ENCODE measurements at places on chromosomes 3 and 15.

GRCh38 chr15:101191242-101191641 lies 60.6 kb downstream of the CHSY1 start:
- DNase-seq = no peak

GRCh38 chr15:92578096-92578835 lies 77.3 kb downstream of the FAM174B start:
- no peak for DNase-seq

DNA sequence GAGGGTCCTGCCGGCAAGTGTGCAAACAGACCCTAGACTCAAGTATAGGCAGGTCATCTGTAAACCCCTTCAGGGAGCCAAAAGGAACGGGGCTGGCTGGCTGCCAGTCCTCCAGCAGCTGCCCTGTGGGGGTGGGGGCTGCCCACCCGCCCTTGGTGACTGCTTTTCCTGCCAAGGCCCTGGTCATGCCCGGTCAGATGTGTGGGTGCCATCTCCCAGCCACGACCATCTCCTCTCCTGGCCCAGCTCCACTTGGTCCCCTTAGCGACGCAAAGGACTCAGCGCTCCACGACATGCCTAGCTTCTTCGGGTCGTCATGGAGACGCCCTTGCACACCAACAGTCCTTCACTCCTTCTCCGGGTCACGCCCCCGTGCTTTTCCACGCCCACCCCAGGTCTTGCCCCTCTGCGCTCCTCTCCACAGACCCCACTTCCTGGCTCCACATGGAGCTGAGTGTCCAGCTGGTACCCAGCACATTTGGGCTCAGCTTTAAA lies 2.4 kb downstream of the MUC4 start:
- DNase-seq = no peak

DNA sequence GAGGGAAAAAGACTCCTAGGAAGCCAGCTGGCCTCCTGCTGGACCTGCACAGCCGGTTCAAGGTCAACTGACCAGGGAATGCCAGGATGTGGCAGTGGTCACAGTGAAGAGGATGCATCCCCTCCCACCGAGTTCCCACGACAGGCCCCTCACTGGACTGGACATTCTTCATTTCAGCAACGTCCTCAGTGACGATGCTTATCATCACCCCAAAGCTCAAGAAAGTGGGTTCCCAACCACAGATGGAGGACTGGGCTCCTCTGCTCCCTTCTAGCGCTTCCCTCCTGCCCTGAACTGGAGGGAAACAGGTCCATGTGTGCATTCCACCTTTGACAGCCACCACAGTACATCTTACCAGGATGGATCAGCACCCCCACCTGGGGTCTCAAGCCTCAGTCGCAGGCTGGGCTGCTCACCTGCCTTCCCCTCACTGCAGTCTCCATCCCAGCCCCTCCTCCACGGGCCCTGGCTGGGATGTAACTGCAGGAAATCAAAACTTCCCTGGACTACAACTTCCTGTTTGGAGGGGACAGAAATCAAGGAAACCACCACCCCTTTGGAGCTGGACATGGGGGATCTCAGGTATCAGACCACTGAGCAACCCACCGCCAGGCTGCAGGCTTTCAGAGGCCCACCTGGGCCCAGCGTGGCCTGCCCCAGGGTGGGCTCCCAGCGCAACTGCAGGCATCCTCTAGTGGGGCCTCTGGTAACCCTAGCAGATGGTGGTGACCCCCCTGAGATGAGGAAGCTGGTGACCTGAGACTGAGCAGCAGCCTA lies 7.3 kb downstream of the CALML4 start:
- DNase-seq = no peak

GRCh38 chr15:23564821-23565394 lies 566 bp upstream of the MKRN3 start:
- no peak for DNase-seq

- DNase-seq = no peak
These were observed 351.7 kb downstream of the IGSF11 start for GRCh38 chr3:118682921-118683320.

- DNase-seq = no peak
These were observed 137.7 kb downstream of the LIPC start for GRCh38 chr15:58569455-58569854.

DNA sequence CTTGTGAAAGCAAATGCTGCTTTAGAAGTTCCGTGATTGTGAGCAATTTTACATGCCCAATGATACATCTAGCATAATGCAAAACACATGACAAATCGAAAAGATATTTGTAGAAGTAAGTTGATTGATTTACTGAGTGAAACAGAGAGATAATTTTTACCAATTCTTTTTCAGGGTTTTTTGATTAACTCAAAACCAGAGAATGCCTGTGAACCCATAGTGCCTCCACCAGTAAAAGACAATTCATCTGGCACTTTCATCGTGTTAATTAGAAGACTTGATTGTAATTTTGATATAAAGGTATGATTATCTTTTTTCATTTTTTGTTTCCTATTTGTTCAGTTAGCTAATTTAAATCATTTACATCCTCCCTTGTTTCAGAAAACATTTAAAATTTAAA lies 58.8 kb downstream of the RNF13 start:
- DNase-seq = no peak

DNA sequence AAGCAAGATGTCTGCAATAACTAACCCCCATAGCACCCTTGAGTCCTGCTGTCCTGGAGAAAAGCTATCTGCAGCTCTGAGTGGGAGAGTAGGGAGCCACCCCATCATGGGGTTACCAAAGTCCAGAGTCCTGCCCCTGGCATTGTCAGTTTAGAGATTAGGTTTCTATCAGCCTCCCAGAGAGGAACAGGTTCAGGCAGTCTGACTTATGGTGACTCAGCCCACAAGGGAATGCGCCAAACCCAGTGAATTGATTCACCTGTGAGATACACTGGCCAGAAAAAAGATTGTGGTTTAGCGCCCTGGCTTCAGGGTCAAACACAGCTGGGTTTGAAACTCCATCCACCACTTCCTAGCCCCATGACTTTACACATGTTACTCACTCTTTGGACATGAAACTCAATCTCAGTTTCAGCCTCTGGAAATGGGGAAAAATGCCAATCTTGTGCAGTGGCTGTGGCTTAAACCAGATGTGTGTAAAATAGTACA lies 263.6 kb upstream of the HES1 start:
- no peak for DNase-seq

DNA sequence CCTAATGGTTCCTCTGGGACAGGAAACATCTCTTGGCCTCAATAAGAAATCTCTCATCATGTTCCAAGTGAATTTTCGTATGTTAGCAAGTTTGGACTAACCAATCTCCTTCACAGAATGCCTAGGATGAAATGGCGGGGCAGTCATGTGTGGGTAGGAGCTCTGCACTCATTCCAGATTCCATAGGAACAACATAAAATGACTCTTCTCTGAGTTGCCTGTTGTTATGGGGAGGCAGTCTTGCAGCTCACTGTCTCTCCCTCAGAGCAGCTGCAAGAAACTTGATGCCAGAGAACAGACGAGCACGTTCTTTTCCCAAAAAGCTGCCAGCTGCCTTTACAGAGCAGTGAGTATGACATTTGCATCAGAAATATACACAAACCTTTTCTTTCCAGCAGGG lies 34.1 kb downstream of the SPATA12 start:
- no peak for DNase-seq

DNA sequence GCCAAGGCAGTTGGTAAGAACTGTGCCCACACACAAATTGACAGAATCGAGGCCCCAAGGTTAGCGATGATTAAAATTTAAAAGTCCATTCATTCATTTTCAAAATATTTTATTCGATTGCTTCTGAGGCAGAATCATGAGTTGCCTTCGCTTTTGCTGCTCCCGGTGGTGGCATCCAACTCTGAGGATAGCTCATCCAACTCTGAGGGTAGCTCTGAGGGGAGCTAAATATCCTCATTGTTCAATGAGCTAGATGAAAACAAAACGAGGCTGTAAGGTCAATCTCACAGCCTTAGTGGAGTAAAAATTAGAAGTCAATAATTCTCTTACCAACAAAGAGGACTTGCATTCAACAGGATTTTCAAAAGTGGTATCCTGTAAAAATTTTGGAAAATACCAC lies 897 bp upstream of the CHL1 start:
- DNase-seq = no peak

GRCh38 chr15:64193971-64194370 lies 31.1 kb upstream of the PPIB start:
- DNase-seq = no peak

- no peak for DNase-seq
These were observed 38.5 kb upstream of the SCAANT1 start for GRCh38 chr3:63950698-63951097.

- no peak for DNase-seq
These were observed 15.4 kb upstream of the AADAC start for GRCh38 chr3:151798466-151798865.

DNA sequence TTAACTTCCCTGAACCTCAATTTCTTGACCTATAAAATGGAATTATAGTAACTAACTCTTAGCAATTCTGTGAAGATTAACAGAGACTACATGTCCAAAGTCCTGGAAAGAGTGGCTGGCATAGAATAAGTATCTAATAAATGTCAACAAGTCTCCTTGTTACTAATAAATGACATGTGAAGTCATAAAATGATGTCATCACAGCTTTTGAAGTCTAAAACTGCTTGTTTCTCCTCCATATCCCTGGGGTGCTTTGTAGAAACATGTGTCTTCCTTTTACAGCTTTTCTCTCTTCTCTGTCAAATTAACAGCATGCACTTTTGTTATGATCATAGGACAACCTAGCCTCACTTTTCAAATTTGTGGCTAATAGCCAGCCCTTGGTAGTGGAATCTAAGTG lies 510.2 kb downstream of the NTRK3 start:
- no peak for DNase-seq

- no peak for DNase-seq
These were observed 20.7 kb upstream of the PRR23E start for GRCh38 chr3:127172211-127172610.

GRCh38 chr3:23035927-23036640 lies 167.0 kb upstream of the UBE2E2 start:
- no peak for DNase-seq
